Fibroblast of pulmonary artery (primary cell): ENCODE measurements at places on chromosomes 11 and 22.

- peak; percentile 86 for DNase-seq
These were observed at the start of gene FAM89B for GRCh38 chr11:65572356-65573051. Gene FAM89B, plus strand, starts transcription at chr11:65572538. Its CDS starts 132 bp downstream, at chr11:65572670.

- no peak for DNase-seq
These were observed 8.1 kb downstream of the JRKL start for GRCh38 chr11:96397863-96398262.

DNA sequence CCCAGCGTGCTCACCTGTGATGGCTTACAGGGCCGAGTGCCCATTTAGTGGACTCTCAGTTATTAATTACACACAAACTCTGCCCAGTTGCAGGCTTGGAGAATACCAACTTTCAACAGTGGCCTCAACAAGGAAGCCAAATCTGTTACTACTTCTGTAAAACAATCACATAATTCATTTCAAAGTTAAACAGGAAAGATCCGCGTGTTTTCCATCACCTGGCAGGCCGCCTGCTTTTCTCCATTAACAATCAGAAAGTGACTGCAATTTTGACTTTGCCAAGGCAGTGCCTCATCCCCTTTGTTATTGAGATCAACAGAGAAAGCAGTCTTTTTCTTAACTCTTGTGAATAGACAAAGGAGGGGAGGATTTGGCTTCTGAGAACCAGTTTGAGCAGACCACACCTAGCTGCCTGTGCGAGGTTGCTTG lies 77.7 kb downstream of the BARX2 start:
- DNase-seq, result no peak

- DNase-seq, result no peak
These were observed 661.5 kb downstream of the LRRC4C start for GRCh38 chr11:40797981-40798380.

- DNase-seq, result peak; percentile 13
These were observed 222.7 kb upstream of the SESN3 start for GRCh38 chr11:95453616-95454171.

DNA sequence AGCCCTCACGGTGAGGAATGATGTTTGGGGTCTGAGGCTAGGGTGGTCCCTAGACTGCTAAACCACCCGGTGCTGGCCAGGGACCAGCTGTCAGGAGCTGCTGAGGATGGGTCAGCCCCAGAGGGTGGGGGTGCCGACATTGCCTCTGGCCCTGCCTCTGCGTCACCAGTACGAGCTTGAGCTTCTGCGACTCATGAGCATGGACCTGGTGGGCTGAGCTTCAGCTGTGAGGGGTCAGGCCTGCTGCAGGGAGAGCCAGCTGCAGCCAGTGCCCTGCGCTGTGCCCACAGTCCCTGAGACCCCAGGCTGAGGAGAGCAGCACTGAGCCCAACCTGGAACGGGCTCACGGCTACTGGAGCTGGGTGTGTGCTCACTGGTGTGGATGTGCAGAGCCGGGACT lies 7.0 kb downstream of the DERL3 start:
- DNase-seq, result no peak

DNA sequence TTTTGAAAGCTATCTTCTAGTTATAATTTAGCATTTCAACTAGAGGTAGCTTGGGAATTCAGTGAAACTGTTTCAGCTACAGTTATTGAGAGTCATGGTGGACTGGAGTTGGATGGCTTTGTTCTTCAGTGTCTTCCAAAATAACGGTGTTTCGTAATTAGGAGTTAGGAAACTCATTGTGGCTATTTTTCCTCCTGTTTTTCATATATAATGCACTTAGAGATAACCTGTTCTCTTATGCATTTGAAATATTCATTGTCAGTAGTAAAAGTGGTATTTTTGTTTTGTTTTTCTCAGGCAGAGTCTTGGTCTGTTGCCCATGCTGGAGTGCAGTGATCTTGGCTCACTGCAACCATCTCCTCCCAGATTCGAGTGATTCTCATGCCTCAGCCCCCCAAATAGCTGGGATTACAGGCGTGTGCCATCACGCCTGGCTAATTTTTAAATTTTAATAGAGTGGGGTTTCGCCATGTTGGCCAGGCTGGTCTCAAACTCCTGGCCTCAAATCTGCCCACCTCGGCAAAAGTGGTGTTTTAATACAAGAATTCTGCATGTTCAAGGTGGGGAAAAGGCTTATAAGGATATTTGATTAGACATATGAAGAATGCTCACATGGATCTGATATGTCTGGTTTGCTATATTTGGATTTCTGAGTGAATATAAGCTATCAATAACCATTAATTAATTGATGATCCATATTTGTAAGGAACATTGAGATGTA lies 12.7 kb downstream of the PDHX start:
- peak; percentile 53 for DNase-seq

DNA sequence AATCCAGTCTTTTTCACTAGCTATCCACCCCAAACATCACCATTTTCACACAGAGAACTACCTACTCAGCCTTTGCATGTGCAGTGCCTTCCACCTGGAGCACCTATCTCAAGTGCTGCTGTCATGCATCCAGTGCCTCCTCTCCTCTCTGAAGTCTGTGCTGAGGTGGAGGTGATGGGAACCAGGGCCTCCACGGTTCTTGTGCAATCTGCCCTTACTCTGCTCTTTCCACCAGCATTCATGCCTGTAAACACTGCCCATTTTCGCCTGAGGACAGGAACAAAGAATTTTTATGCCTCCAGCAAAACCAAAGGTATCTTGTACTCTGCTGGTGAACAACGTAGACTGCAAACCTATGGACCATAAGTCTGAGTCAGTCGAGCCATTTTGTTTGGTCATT lies 27.0 kb downstream of the PITPNB start:
- DNase-seq, result no peak
